ENCODE measurements at places on chromosomes 6 and 20.

DNA sequence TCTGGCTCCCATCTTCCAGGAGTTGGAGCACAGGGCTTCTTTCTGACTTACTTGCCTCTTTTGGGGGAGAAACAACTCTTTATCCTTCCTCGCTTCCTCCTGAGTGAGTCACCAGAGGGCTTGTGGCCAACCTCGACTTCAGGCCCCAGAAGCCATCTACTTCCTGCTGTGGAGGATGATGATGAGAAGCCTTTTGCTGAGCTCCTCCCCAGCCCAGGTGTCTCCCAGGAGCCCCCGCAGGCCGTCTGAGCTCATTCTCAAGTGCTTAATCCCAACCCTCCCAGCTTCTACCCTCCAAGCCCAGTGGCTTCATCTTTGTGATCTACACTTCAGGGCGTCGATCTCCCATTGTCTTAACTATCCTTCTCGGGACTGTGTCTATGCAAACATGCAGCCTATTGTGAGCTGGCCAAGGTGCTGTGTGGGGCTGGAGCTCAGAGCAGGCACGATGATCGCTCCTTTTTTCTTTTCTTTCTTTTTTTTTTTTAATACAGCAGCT, 27.9 kb downstream of the SDCBP2 start:
- DNase-seq = no peak

DNA sequence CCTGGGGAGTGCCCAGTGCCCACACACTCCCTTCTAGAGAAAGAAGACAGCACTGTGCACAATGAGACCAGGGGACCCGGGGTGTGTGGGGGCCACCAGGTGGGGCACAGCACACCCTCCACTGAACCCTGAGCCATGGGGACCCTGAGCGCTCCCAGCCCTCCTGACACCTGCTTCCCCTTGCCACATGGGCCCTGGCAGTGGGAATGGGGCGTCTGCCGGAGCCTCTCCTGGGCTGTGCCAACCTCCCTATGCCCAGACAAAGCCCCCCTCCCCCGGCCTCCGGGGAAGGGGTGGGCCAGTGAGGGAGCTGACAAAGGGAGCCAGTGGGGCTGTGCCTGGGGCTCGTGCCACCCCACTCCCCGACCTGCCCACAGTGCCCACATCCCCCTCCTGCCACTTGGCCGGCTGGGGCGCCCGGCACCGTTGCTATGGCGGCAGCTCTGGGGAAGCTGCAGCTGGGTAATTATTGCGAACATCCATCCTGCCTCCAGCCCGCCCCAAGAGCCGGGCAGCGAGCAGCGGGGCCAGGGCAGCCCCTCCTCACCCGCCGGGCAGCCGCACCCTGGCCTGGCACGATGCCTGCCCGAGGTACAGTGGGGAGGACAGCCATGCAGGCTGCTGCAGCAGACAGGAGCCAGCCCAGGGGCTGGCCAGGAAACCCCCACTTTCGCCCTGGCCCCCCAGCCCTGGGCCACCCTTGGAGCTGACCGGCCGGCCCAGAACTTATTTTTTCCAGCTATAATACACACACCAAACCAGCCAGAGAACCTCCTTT, 41.9 kb upstream of the NOL4L start:
- peak; percentile 94 for DNase-seq

DNA sequence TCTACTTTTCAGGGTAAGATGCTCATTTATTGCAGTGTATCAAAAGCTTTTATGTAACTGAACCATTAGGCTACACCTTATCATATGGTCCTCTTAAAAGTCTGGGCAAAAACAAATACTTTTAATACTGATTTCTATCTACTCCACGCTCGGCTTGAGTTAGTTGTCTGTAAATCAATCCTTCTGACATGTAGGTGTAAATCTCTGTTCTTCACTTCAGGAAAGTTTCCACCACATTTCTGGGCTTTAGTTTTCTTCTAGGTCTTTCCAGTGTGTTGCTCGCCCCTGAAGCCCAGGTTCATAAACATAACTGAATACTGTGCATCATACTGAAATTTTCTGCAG, 89.2 kb upstream of the RNF217 start:
- no peak for DNase-seq

DNA sequence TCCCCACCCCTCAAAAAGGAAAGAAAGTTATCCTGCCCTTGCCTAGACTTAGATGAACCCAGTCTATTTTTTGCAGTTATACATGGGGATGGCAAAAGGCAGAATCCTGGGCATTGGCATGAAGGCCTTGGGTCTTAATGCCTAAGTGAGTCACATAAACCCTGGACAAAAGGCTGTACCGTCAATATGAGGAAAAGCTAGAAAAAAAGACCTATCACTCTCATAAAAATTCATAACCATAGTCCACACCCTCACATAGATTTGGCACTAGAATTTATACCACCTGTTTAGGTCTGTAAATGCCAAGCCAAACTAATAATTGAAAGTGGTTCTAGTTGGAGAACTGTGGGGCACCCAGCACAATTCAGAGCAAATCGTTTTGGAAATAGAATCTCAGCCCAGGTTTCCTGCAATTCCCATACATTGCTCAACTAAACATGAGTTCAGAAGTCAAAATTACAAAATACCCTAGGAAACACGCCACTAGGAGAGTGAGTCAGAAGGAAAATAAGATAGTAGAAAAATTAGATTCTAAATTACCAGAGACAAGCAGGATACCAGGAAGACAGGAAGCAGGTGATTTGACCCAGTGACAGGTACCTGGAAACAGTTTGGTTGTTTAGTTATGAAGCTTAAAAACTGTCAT, 70.4 kb upstream of the FUCA2 start:
- no peak for DNase-seq

- no peak for DNase-seq
Measured at GRCh38 chr6:56643379-56644089, 845 bp upstream of the DST start.

GRCh38 chr6:125188037-125188436, 34.5 kb downstream of the TPD52L1 start:
- DNase-seq = no peak

DNA sequence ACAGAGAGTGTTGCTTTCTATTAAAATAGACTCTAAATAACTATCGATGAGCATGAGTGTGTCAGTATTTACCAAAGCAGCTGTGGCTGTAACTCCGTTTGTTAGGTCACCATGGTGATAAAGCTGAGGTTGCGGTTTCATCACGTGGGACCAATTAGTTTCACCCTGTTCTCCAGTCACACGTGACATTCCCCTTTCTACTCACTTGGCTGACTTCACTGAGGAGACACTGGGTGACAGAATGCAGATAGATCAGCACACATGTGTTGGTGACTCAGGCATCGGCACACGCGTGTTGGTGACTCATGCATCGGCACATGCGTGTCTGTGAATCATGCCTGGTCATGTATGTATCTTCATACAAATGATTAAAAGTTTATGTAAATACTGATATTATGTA, 285.4 kb downstream of the THBS2 start:
- DNase-seq = no peak

DNA sequence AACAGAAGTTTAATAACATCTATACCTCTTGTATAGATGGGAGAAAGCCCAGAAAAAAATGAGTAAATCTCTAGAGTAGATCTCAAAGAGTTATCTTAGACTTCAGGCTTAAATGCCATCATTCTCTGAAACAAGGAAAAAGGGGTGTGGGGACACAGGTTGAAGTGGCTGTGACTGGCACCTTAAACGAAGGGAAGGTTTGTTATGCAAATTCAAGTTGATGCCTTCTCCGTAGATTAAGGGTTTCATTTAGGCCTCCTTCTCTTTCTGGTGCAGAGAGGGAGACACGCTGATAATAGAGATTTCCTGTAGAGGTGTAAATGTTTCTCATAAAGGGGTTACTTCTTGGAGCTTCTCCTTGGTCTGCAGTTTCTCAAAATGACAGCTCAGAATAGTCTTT, 252.1 kb downstream of the CD83 start:
- no peak for DNase-seq

- no peak for DNase-seq
Measured at GRCh38 chr6:161549977-161550655, 276.3 kb upstream of the AGPAT4 start.

DNA sequence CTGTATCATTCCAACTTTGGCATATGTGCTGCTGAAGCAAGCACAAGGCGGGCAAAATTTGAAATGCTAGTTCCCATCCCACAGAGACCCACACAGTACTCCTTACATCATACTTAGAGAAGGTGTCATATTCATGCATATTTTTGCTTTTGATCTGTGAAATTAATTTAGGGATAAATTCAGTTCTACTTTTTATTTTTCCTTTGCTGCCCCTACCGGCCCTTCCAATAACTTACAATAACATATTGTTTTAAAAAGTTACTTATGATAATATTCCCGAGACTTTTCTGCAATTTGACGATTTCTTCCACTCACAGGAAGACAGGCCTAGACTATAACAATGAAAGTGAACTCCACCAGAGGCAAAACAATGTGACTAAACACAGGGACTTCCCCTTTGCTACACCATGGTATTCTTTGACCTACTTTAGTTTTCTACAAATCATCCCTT, 35.0 kb downstream of the SESN1 start:
- no peak for DNase-seq

DNA sequence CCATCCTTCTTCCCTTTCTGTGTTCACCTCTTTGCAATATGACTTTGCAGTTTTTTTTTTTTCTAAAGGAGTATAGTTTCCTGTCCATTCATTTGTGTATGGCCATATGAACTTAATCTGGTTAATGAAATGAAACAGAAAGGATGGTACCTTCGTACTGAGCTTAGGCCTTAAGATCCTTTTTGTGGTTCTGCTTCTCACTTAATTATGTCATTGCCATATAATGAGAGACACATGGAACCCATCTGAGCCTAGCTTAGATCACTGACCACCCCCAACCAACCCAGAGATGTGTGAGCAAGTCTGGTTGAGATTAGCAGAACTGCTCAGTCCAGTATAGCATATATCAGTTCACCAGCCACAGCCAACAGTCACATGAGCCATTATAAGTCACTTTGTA, 1179.6 kb downstream of the HACE1 start:
- DNase-seq = no peak

- no peak for DNase-seq
Measured at GRCh38 chr6:56581296-56581925, 61.3 kb downstream of the DST start.

DNA sequence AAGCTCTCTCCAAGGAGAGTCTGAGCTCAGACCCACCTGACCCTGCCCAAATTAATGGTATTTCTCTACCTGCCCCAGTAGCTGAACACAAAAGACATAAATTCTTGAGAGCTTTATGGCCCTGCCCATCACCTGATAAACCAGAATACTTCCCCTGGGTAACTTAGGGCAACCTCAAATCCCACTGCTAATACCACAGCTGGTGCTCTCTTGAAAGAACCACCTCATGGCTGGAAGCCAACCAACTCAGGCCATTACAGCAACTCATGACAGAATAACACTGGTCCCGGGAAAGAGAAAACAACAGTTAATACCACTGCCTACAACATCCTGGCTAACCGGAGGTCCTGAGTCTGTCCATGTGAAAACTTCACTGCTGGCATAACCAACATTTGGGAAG, 328.6 kb downstream of the NKAIN2 start:
- DNase-seq = peak; percentile 46

- DNase-seq = no peak
Measured at GRCh38 chr6:30443657-30444450, 45.5 kb upstream of the HLA-E start.

- no peak for DNase-seq
Measured at GRCh38 chr6:168385858-168386735, 54.9 kb upstream of the SMOC2 start.

DNA sequence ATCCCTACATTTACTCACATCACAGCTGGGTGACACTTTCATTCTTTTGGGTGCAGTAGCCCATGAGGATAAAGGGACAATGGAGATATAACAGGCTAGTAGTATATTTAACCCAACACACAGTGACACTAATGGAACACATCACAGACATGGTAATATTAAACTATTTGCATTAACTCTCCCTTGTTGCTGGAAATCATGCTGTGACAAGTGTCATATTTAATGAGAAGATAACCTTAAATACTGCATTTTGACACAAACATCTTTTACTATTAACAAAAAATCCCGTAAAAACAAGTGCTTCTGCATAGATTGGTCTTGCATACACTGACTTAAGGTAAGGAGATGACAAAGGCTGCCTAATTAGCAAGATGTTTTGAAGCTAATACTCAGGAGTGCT, 45.5 kb downstream of the CNR1 start:
- DNase-seq = no peak

DNA sequence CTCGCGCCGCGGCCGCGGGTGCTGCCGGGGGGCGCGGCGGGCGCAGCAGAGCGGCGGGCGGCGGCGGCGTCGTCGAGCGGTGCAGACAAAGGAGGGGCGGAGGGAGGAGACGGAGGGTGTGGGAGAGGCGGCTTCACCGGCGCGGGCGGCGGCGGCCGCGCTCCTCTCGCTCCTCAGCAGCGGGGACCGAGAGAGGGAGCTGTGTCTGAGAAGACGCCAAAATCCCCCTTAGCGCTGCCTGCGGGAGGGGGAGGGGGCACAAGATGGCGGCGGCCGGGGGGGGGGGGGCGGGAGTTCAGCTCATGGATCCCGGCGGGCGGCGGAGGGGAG, 296 bp downstream of the ADNP start:
- no peak for DNase-seq

- no peak for DNase-seq
Measured at GRCh38 chr6:23994013-23994412, 132.0 kb upstream of the NRSN1 start.

- no peak for DNase-seq
Measured at GRCh38 chr20:34250005-34250404, 8.8 kb downstream of the ASIP start.

DNA sequence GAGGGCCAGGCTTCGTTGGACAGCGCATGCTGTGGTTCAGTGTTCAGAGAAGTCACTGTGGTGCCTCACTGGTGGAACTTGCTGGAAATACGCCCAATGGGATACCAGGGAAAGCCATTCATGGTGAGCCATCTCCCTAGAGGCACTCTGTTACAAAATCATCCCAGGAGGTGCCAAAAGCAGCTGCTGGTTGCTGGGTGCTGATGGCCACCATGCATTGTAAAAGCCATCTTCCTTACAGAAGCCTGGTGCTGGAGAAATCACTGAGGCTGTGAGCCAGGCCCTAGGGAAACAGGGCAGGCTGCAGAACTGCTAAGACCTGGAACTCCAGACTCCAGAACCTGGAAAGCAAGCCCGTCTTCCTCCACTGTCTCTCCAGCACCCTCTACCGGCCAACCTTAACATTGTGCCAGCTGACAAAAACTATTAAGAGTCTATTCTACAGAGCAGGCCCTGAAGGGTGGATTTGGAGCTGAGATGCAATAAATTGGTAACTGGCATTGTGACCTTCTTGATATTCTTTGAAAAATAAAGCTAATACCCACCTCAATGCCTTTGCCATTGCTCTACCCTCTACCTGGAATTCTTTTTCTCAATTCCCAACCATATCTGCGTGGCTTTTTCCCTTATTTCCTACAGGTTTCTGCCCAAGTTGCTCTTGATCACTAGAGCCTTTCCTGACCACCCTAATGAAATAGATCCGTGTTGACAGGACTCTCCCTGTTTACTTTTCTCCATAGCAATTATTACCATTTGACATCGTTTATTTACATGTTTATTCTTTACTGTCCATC, 18.5 kb downstream of the SNRPB start:
- DNase-seq = peak; percentile 75

GRCh38 chr6:36688063-36688738, 9.4 kb upstream of the RAB44 start:
- DNase-seq = no peak
